Pancreas (tissue), 10 donors: ENCODE measurements at places on chromosomes 12 and 14. TPM values are rescaled to one million over a fixed set of nuclear protein-coding genes. Genes with fewer than 3 reads are reported as not detected.

Gene FBLN5
- 17.2 TPM for total RNA-seq

Gene PRPH
- total RNA-seq: 0.88 TPM

DNA sequence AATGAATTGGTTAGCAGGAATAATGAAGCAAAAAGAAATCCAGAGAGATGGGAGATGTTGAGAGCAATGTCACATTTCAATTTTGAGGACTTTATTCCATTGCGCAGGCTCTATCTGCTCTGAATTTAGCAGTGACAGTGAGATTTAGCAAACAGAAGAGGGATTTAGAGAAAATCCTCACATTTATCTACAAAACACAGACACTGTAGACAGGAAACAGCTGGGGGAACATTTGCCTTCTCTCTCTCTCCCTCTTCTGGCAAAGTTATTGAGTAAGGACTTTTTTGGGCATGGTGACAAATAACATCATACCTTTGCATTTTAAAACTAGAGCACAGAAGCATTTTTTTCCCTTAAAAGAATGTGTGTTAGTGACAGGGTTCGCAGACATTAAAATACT lies at the start of gene IGF1:
Gene IGF1, minus strand, starts transcription at position 158 of the 400 bp plus-strand sequence. CDS start 182 bp downstream, outside the sequence.
- DNase-seq: no peak

GRCh38 chr12:47082796-47083621 lies 3.2 kb upstream of the AMIGO2 start:
- no peak for DNase-seq
